ENCODE measurements at places on chromosomes 12 and 14.

DNA sequence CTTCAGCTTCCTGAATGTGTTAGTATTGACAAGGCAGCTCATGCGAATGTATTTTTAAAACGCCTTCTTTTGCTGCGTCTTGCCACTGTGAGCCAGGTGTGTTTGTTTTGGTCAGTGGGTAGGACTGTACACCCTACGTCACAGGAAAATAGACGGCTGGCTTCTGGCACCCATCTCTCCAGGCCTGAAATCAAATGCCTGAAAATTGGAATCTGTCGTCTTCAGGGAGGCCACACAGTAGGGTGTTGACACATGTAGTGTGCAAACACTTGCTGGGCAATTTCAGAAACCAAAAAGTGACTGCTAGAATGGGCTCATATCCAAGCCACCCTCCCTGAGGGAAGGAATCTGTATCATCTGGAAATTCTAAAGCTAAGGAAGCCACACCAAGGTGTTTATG is 209.3 kb downstream of the TTC8 start:
- DNase-seq = no peak

- DNase-seq = no peak
Measured at GRCh38 chr14:99241325-99242010, 30.5 kb downstream of the BCL11B start.

DNA sequence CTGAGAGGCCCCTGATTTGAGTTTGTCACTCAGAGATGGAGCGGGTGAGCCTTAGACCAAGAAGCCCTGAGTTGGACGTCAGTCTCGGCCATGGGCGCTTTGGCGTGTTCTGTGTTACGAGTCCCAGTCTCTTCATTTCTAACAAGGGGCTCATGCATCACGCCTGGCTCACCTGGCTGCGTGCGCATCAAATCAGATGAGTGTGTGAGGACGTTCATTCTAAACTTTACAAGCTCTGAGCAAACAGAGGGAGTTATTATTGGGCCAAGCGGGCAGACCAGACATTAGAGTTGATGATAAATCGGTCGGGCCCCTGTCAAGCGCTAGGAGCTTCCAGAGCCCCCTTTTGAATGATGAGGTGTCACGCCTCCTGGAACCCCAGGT is 117.2 kb downstream of the CALM1 start:
- DNase-seq = no peak

- no peak for DNase-seq
Measured at GRCh38 chr12:59499774-59500173, 96.1 kb upstream of the SLC16A7 start.

GRCh38 chr14:23559010-23559925 is 3.2 kb downstream of the THTPA start:
- peak; percentile 61 for DNase-seq

GRCh38 chr14:92668276-92668973 is 80.0 kb downstream of the LGMN start:
- DNase-seq = no peak

DNA sequence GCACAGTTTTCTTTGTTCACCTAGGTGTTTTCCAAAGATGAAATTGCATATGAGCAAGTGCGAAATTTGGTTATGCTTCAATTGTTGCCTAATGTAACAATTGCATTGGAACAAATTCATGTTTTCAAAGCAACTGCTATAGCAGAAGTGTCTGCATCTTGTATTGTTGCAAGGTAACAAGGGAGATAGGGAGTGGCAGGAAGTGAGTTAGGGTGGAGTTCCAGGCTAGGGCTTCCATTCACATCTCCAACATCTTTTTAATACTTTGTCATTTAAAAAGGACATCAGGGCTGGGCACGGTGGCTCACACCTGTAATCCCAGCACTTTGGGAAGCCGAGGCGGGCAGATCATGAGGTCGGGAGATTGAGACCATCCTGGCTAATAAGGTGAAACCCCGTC is 312.3 kb upstream of the E2F7 start:
- DNase-seq = no peak

GRCh38 chr14:20732979-20733635 is 12.6 kb upstream of the EDDM3A start:
- DNase-seq = no peak

GRCh38 chr14:49770212-49770817 is 2.4 kb downstream of the KLHDC2 start:
- no peak for DNase-seq

- no peak for DNase-seq
Measured at GRCh38 chr12:129127211-129127610, 273.9 kb downstream of the GLT1D1 start.

- DNase-seq = no peak
Measured at GRCh38 chr12:28631831-28632230, 441.6 kb downstream of the CCDC91 start.

DNA sequence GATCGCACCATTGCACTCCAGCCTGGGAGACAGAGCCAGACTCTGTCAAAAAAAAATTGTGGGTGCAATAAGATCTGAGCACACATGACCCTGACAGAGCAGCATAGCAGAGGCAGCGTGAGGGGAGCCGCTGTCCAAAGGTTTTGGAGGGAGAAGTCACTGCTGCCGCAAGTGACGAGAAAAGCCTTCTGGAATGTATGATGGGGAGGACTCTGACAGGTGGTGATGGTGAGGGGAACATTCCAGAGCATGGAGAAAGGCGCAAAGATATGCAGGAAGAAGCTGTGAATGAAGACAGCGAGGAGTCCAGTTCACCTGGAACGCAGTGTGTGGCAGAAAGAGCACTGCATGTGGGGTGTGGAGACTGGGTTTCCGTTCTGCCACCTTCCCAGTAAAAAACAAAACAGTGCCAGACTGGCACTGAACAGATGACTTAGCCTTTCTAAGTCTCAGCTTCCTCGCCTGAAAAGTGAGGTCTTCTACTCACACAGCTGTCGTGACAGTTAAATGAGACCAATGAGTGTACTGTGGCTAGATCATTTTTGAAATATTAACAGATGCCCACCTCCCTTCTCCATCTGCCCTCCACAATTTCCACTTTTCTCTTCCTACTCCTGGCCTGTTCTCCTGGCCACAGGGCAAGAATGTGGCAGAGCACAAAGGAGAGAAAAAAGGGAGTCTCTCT is 53.4 kb upstream of the PTHLH start:
- DNase-seq = no peak

GRCh38 chr12:13435235-13435933 is 238.9 kb downstream of the EMP1 start:
- DNase-seq = no peak

- no peak for DNase-seq
Measured at GRCh38 chr12:88716240-88716639, 136.0 kb upstream of the KITLG start.

GRCh38 chr14:23567186-23568020 is at the start of gene AP1G2:
Gene AP1G2, minus strand, starts transcription at chr14:23567791. Its CDS starts 477 bp downstream, at chr14:23567314.
- peak; percentile 68 for DNase-seq

- no peak for DNase-seq
Measured at GRCh38 chr14:80780500-80780899, 161.0 kb downstream of the CEP128 start.

- no peak for DNase-seq
Measured at GRCh38 chr14:95460647-95461478, 55.6 kb downstream of the SYNE3 start.

DNA sequence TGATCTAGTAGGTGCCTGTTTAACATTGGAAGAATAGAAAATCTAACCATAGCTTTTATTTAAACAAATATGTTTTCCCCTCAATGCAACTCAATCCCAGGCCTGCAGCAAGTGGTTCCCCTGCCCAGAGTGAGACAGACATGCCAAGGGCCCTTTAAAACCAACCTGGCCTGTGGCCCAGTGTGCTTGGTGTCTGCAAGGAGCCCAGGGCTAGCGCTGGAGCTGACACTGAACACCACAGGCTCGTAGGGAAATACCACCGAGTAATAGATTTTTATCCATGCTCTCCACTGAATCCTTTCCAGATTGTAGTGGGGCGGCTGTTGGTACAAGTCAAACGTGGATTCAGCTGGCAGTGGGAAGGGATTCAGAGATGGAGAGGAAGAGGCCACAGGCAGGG is 95.6 kb upstream of the NRXN3 start:
- DNase-seq = no peak

DNA sequence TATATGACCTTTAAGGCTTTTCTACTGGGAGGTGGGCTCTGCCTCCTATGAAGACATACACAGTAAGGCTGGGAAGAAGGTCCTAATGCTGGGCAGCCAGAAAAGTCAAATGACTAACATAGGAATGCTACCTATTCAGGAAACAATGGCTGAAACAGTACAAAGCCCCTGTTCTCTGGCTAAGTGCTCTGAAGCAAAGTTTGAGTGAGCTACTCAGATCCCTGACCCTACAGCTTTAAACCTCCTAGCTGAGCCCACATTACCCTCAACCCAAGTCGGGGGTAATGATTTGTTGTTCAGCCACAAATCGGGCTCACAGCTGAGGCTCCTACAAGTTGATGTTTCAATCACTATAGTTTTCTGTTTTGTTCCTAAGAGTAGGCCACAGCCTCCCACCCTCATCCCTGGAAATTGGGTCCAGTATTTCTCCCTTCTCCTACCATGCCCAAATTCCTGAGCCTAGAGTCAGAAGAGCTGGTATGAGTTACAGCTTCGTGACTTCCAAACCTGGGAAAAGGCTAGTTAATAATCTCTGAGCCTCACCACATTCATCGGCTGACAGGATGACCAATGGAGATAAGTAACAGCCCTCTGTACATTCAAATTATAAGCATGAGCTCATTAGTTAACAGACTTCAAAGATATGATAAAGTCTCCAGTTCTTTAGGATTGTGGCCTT is 46.5 kb downstream of the BTBD7 start:
- DNase-seq = no peak

GRCh38 chr12:106750524-106750923 is 24.0 kb upstream of the RIC8B start:
- no peak for DNase-seq

DNA sequence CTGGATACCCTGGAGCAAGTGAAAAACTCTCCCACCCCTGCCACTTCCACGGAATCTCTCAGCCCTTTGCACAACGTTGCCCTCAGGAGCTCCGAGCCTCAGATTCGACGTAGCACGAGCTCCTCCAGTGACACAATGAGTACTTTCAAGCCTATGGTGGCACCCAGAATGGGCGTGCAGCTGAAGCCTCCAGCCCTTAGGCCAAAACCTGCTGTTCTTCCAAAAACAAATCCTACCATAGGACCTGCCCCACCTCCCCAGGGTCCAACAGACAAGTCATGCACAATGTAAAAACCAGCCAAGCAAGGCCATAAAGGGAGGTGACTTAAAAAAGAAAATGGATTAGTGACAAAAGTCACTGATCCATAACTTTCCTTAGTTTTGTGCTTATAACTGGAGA is 79.7 kb downstream of the KICS2 start:
- no peak for DNase-seq

GRCh38 chr12:51392556-51393237 is 1.5 kb upstream of the GALNT6 start:
- no peak for DNase-seq

- no peak for DNase-seq
Measured at GRCh38 chr14:42944284-42944683, 1337.6 kb downstream of the LRFN5 start.

DNA sequence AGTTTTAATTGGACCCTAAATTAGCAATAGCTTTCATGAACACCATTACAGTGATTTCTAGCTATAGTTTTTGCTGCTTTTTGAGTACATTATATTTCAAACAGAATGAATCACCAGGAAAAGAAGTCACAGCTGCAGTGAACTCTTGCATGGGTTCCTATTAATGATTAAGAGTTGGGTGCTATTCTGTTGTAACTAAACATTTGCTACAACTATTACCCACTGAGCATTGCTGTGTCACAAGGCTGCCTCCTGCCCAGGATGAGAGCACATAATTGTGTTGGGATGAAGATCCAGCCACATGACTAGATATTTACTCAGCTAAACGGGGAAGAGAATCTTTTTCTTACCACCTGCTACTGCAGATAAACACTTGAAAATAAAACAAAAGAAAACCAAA is 152.7 kb downstream of the GXYLT1 start:
- no peak for DNase-seq

- no peak for DNase-seq
Measured at GRCh38 chr14:62429683-62430082, 615.6 kb downstream of the KCNH5 start.

GRCh38 chr12:101877806-101878242 is 444 bp downstream of the DRAM1 start:
- DNase-seq = no peak

DNA sequence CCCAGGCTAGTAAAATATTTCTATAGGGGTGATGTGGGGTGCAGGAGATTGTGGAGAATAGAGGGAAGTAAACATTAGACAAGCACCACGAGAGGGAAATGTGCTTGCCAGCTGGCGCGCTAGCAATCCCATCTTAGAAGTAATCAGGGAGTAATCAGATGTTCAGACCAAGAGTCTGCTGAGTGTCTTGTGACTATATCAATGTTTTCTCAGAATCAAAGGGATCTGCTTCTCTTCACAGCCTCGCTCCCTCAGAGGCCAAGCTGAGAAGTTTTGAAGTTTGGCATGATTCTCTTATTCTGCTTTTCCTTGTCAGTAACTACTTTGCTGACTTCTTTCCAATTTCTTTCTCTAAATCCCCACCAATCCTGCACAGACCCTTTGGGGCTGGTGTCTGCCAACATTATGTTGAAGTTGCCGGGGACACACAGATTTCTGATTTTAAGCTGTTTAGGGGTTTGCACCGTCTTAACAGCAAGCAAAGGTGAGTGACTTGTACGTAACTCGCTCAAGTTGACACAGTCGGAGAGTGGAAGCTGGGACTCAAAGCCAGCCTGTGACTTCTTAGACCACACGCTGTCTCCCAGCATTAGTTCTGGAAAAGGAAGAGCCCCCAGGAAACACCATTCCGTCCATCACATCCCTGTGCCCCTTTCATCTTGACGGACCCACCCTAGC is 22.0 kb upstream of the TSPAN9 start:
- DNase-seq = no peak

DNA sequence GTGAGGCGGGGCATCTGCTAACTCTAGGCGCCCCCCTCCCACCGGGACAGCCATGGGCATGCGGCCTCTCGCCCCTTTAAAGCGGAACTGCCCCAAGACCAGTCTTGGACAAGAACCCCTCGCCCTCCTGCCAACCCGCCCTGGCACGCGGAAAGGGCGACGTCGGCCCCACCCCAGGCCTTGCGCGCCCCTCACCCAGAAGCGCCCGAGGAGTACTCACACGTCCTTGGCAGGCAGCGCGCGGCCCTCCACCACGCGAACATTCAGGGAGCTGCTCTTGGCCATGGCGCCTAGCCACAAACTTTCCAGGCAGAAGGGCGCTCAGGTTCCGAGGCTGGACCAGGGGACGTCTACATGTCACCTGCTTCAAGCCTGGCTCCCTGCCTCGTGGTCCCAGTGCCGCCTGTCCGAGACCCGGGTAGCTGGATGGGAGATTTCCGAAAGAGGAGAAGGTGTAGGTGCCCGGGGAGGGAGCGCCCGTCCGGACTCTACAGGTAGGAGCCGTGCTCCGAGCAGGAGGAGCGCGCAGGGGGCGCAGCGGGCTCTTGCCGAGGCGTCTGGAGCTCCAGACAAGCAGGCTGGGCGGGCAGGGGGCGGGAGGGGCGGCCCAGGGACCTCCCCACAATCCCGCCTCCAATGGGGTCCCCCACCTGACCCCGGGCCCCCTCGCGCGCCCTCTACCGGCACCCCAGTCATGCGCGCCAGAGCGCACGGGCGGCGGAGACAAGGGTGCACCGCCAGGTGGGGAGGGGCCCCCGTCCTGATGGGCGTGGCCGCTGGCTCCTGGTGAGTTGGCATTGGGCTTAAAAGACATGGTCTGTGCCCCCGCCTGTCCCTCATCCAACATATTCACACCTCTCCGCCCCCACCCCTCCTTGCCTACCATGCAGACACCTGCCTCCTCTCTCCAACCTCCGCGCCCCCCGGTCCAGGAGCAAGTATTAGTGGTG is at the start of gene RASAL1:
TSS of gene RASAL1 (minus strand) at position 584 of the 950 bp plus-strand sequence. CDS start at position 285, 299 bp downstream.
- peak; percentile 43 for DNase-seq
